ENCODE measurements at places on chromosomes 5 and 9.

- DNase-seq, result no peak
Observed at GRCh38 chr9:22919423-22919822, 472.8 kb downstream of the DMRTA1 start.

GRCh38 chr9:91580136-91580535, 156.5 kb upstream of the NFIL3 start:
- no peak for DNase-seq

DNA sequence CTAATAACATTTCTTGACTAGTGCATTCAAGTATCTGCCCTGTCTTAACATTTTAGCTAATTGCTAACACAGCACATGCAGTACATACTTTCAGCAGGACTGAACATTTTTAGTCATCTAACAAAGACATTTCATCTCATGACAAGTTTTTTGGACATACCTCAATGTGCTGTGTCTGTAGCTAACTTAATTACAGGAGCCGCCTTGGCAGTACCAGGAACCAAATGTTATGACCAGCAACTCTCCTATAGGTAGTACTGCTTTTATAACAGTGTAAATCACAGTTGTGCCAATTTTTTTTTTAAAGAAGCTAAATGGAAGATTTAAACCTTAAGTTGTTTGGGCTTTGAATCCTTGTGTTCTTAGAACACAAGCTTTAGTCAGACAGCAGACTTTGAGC, 99.4 kb upstream of the SAP30L start:
- no peak for DNase-seq

DNA sequence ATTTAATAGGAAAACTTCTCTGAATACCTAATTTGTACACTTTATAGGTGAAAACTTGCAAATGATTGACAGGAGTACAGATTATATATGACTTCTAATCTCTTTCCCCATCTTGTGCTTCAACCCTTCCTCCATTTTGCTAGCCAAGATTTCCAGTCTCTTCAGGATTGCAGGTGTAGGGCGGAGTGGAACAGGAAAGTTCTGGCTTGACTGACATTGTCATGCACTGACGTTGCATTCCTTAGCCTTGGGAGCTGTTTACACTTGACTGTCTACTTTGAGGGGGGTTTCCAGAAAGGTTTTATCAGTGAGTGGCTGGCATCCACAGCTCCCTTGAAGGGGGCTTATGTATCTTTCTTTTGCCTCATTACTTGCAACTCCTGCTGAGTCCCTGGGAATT, 34.1 kb upstream of the GRIA1 start:
- DNase-seq, result no peak

GRCh38 chr9:125444166-125444565, 182.5 kb downstream of the GAPVD1 start:
- DNase-seq, result no peak

DNA sequence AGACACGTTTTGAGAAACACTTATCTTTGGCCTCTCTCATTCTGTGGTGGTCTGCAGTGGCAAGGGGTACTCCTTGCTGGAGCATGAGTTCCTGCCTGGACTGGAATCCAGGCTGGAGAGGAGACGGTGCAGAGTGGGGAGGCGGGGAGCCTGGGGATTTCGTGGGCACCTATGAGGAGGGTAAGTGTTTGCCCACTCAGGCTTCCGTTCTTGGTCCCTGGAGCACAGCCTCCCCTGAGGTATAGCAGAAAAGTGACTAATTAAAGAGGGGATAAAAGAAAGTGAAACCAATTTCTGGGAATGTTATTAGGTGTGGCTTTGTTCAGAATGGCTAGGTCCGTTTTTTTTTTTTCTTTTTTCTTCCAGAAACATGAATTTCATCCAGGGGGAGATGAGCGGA, 90.8 kb downstream of the ARHGAP26 start:
- peak; percentile 43 for DNase-seq

- no peak for DNase-seq
Observed at GRCh38 chr9:18423791-18424531, 50.0 kb upstream of the ADAMTSL1 start.

- DNase-seq, result no peak
Observed at GRCh38 chr5:134406390-134406789, 5.3 kb downstream of the CDKN2AIPNL start.

DNA sequence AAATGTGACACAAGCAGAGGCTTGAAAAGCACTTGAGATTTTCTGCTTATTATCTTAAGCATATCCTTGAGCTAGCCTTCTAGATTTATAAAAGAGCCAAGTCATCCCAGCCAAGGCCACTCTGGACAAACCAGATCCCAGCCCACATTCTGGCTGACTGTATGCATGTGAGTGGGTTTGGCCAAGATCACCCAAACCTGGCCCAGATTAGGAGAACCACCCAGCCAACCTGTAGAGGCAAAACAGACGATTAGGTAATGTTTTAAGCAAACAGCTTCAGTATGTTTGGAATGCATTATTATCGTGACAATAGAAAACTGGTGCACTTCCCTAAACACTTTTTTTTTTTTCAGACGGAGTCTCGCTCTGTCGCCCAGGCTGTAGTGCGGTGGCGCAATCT, 151.9 kb downstream of the SPATA31D1 start:
- DNase-seq, result no peak

DNA sequence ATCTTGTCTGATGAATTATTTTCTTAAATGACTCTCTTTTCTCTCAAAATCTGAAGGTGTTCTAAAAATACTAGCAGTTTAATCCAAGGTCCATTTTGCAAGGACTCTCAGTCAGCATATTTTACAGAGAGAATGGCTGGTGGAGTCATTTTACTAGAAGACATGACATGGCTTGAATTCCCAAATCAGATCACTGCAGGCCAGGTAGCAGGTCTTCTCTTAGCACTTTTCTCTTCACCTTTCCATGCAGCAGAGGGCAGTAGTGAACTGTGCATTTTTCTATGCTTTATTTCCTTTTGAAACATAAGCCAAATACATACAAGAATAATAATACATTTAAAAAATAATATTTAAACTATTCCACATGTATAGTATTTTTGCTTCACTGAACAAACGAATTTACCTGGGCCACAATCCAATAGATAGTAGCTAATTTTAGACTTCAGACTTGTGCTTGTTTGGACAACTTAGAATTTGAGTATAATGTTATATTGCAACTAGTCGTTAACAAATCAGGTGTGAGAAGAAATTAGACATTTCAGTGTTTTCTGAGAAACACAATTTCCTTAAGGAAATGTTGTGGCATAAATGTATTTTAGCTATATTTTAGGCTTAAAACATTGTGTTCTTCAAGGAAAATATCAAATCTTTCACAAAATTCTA, 289.4 kb upstream of the DAB2 start:
- peak; percentile 66 for DNase-seq

DNA sequence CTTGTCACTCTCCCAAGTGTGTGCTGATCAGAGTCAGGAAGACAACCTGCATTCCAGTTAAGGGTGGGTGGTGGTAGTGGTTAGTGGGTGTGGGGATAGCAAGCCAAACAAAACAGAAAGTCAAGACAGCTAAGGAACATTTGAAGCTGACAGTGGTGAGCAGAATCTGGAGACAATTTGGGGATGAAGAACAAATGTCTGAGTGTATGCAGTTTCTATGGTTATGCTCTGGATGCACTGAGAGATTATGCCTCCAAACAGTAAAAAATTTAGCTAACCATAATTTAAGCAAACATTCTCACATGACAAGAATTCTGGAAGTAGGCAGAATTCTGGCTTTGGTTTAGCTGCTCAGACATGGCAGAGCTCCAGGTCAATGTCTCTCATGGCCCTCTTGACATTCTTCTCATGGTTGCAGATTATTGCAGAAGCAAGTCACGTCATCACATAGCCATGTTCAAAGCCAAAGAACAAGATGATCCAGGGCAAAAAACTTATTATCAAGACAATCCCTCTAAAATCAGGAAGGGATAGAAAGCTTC, 148.7 kb downstream of the LURAP1L start:
- no peak for DNase-seq

DNA sequence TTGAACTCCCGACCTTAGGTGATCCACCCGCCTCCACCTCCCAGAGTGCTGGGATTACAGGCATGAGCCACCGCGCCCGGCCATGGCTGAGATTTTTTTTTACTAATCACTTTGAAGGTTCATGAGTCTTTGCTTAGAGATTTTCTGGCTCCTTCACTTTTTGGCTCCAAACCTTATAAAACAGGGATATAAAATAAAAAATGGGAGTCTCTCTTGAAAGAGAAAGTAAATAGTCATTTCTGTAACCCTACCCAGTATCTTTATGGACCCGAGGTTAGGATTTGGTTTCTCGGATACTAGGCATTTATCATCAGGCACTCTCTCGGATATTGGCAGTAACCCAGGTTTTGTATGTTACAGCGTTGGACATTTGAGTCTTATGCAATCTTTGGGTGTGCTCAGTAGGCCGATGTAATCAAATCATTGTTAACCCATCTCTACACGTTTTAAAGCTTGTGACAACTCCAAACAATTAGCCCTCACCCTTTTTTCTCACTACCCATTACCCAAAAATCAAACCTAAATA, 25.3 kb downstream of the STXBP1 start:
- peak; percentile 47 for DNase-seq

- DNase-seq, result no peak
Observed at GRCh38 chr9:89975630-89976029, 370.8 kb downstream of the GADD45G start.

GRCh38 chr5:146313027-146313426, 25.6 kb upstream of the POU4F3 start:
- DNase-seq, result no peak

- DNase-seq, result no peak
Observed at GRCh38 chr9:13165956-13166355, 113.5 kb downstream of the MPDZ start.

DNA sequence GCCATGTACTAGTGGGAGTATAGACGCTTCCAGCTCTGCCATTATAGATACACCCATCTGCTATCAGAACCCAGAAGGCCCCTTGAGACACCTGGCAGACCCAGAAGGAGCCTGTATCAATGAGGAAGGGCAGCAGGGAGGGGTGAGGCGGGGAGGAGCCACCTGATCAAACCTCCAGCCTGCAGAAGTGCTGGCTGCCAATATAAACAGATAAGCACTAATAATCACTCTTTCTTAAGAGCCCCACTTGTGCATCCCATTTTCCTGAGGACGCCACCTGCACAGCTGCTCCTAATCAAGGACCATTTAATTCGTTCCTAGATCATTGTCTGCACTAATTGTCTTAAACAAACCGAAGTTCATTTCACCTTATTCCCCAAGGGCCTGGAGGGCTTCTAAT, 75.0 kb upstream of the NEK6 start:
- DNase-seq, result no peak
